ENCODE measurements at places on chromosomes 6 and 20.

- no peak for DNase-seq
Observed at GRCh38 chr6:15284743-15285142, 38.9 kb downstream of the JARID2 start.

- DNase-seq = peak; percentile 87
Observed at GRCh38 chr20:8223091-8223870, 91.2 kb downstream of the PLCB1 start.

DNA sequence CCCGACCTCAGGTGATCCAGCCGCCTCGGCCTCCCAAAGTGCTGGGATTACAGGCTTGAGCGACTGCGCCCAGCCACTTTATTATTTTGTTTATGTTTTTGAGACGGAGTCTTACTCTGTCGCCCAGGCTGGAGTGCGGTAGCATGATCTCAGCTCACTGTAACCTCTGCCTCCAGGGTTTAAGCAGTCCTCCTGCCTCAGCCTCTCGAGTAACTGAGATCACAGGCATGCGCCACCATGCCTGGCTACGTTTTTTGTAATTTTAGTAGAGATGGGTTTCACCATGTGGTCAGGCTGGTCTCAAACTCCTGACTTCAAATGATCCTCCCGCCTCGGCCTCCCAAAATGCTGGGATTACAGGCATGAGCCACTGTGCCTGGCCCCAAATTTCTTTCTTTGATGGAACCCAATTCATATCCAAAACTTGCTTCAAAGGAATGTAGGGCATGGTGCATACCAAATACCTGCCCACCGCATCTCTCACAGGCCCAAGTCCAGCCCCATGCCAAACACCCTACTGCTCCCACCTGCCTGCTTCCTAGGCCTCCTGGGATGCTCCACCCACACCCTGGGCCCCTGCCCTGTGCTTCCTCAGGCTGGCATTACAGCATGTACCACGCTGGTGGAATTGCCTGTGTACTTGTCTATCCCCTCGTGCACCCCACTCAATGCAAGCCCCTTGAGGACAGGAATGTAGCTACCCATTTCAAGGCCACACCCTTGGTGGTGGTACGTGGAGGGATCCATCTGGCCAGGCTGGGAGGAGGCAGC, 4.9 kb upstream of the HMGA1 start:
- DNase-seq = no peak

GRCh38 chr6:146593986-146594385, 4.8 kb upstream of the ADGB start:
- no peak for DNase-seq

GRCh38 chr20:7975851-7976414, 35.7 kb upstream of the HAO1 start:
- DNase-seq = no peak

DNA sequence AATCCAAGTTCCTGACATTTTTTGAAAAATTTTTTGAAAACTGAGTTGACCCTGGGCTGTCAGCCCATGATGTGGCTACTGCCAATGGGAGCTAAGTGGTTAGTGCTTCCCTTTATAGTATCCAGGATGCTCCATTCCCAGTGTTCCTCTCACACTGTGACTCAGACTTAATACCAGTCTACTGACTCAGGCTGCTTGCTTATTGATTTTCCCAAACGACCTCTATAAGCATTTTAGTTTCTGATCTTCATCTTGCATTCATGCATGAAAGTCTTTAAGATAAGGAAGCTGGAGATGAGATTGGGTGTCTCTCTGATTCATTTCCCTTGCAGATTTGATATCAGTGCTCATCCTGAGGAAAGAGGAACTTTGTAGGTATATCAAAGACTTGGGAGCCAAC, 560.0 kb downstream of the TBC1D32 start:
- no peak for DNase-seq

- DNase-seq = peak; percentile 94
Observed at GRCh38 chr6:169780571-169781091, 29.2 kb downstream of the ERMARD start.

GRCh38 chr20:21520702-21521595, 7.1 kb upstream of the NKX2-2 start:
- DNase-seq = no peak

DNA sequence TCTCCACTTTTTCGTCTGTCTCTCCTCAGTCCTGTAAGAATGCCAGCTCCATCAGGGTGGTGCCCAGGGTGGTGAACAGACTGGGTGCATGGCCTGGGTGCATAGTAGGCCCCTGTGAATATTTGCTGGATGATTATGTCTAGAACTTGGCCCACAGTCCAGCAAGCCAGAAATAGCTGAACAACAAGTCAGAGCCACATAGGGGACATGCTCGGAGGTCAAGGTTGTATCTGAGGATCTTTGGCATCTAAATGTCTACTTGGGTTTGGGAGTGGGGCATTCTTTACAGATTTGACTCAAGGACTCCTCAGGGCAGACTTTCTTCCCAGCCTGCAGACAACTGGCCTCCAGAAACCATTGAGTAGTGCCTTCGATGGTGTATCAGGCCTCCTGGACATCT, 18.1 kb upstream of the BPIFA3 start:
- no peak for DNase-seq

GRCh38 chr6:21965016-21965415, 331.8 kb downstream of the PRL start:
- DNase-seq = no peak

DNA sequence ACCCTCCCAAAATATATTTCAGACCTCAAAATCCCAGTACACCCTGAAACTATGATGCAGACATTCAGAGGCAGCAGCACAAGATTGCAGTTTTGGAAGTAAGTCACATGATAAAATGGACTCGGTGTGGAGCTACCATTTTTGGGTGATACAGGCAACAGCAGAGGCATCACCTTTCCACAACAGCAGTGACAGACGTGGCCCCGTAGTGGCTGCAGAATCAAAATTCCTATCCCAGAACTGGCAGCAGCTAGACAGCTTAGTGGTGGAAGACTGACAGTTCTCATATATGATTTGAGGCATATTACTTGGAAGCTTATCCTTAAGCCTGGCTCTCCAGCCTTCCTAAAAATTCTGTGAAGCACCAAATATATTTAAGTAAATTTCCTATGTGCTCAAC, 19.9 kb downstream of the PLN start:
- no peak for DNase-seq

GRCh38 chr6:95227351-95227750, 350.0 kb upstream of the MANEA start:
- no peak for DNase-seq

- DNase-seq = peak; percentile 34
Observed at GRCh38 chr6:17167327-17167979, 65.6 kb downstream of the STMND1 start.

DNA sequence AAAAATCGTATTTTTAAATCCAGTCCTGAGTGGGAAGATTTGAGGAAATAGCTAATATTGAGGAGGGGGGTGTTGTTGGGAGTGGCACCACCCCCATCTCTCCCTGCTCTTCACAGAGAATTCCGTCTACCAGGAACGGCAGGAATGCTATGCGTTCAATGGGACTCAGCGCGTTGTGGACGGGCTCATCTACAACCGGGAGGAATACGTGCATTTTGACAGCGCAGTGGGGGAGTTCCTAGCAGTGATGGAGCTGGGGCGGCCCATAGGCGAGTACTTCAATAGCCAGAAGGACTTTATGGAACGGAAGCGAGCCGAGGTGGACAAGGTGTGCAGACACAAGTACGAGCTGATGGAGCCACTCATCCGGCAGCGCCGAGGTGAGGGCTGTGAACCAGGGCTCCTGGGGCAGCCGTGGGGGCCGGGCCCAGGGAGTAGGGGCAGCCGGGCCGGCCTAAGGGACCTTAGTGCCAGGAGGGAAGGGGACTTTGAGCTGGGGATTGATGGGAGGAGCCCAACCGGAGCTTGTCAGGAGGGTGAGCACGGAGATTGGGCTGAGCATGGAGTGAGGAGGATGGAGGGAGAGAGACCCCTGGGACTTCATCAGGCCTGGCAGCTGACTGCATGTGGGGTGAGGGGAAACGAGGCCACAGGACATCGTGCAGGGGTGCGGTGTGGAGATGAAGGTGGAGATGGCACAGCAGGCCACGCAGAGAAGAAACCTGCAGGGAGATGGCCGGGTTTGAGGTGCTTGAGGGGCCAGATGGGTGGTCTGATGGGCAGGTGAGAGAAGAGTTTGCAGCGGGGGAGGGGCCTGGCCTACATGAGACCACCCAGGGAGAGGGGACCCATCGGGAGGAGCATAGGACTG, 41.3 kb downstream of the HLA-DPB1 start:
- peak; percentile 34 for DNase-seq

GRCh38 chr6:34317172-34317477, 68.3 kb upstream of the SMIM29 start:
- DNase-seq = no peak

DNA sequence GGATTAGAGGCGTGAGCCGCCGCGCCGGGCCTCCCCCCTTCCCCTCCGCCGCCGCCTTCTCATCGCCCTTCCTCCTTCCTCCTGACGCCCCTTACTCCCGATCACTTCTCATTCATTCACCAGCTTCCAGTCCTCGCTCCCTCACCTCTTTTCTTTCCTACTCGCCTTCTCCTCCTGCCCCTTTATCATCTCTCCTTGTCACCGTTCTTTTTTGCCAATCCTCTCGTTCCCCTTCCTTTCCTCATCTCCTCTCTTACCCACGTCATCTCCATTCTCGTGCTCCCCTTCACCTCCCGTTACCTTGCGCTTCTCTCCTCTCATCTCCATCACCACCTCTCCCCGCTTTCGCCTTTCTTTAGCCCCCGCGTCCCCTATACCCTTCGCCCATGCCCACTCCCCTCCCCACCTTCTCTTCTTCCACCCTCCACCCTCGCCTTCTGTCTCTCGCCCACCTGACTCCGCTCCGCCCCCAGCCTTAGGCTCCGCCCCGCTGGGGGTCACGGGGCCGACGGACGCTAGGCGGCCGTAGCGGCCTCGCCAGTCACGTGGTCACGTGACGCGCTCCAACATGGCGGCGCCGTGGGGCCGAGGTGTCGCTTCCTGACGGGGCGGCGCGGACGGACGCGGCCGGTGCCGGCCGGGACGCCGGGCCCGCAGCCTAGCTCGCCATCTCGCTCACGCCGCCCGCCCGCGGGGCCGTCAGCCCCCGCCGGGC, at the start of gene ARFGEF2:
TSS of gene ARFGEF2 (plus strand) at position 544 of the 715 bp plus-strand sequence. CDS start 179 bp downstream, outside the sequence.
- DNase-seq = peak; percentile 98

GRCh38 chr6:31712296-31712695, 2.9 kb upstream of the LY6G6D start:
- no peak for DNase-seq

DNA sequence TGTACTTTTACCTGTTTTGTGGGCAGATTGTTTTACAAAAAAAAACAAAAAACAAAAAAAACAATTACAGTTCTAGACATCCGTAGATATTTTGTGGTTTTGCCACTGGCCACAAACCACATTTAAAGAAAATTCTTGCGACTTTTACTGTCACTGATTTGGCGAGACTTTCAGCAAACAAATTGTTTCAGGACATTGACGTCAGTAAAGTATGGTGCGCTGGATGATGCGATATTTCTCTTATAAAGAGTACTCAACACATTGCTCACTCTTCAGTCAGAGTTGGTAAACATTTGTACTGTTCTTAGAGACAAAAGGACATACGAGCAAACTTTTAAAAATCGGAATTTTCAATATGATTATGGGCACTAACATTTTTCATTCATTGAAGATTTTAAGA, 229.8 kb downstream of the HAO1 start:
- DNase-seq = no peak

DNA sequence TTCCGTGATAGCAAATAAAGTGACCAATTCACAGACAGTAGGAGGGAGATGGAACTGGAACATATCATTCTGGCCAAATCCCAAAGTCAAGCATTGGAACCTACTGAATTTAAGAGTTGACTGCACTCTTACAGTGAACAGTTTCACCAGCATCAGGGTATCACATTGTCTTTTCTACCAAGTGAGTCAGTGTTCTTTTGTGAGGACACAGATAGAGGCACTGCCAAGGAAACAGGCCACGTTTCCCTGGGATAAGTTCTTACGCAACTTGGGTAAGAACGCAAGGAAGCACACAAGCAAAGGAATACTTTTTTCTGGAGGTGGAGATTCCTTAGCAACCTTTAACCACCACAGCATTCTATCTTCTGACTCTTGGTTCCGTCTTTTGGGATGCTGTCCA, 28.6 kb upstream of the ENPP5 start:
- DNase-seq = no peak

- no peak for DNase-seq
Observed at GRCh38 chr6:86459978-86460377, 477.4 kb upstream of the HTR1E start.

DNA sequence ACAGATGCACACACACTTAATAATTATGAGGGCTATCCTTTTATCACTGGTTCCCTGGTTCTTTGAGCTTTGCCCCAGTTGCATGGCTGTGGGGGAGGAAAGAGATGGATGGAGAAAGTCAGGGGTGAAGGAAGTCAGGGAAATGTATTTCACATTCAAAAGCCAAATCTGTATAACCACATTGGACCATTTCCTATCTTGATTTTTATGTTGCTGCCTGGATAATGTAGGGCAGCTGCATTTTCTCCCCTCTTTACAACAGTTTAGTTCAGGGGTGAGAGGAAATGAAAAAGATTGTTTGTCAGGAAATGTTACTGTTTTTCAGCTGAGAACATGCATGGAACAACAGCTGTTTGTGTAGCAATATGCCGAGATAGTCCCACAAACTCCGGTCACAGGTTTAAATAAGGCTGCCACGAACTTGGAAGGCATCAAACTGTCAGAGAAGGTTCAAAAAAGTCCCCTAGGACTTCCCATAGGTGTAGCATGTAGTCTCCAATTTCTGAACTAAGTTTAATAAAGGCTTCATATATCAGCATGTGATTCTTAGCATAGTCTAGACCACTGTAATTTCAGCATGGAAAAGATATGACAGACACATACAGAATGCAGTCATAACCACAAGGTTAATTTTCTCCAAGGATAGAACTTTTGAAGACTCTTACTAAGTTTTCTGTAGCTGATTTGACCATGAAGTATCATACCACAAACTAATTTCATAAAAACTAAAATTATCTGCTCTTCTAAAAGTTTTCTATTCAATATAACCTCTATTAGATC, 82.1 kb upstream of the COL21A1 start:
- peak; percentile 60 for DNase-seq

DNA sequence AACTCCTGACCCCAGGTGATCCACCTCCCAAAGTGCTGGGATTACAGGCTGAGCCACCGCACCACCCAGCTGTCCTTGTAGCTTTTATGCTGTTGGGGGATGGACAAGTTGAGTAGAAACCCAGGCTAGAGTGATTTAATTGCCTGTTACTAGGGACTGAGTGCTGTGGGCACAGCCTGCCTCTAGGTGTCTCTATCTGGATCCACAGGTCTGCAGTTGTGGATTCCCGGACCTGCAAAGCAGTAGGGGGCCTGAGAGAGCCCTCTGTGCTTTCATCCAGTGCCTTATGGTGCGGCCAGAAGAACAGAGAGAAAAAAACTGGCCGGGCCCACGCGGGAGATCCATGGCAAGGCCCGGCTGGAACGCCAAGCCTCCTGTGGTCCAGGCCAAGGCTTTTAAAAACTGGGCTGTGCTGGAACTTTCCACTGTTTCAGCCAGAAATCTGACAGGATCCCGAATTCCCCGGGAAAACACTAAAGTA, 5.2 kb downstream of the SIRPA start:
- DNase-seq = peak; percentile 72

DNA sequence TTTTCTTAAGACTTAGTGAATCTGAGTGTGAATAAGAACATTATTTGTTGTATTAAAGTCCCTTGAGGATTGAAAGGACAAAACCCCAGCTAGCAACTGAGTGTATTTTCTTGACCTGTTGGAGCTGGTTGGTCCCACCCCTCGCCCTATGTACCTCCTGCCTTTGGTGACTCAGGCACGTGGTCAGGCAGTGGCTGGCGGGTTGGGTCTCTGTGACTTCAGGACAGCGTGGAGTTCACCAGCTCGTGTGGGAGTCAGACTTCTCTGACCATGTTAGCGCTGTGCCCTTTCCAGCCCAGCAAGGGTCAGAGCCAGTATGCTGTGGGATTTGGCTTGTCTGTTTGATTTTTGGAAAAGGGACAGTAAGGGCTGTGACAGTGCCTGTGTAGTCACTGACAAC, 93.7 kb downstream of the SSR1 start:
- peak; percentile 11 for DNase-seq

GRCh38 chr6:21587961-21588480, 5.5 kb upstream of the SOX4 start:
- peak; percentile 73 for DNase-seq
